Transverse colon (tissue), 4 donors: ENCODE measurements at places on chromosomes 5 and 9. TPM values are rescaled to one million over a fixed set of nuclear protein-coding genes. Genes with fewer than 3 reads are reported as not detected.

Gene AGPAT2
- 305 TPM for total RNA-seq

Gene PCDHA7
- total RNA-seq: 1.4 TPM

Gene LEAP2
- 5.3 TPM for total RNA-seq

Gene FOXD4L3
- total RNA-seq: not detected

Gene KIF3A
- total RNA-seq: 3.0 TPM

Gene ITGA2
- 9.5 TPM for total RNA-seq

Gene CNTNAP3B
- total RNA-seq: 10.2 TPM

Gene DNAJC18
- total RNA-seq: 2.9 TPM

Gene UBAC1
- 69.4 TPM for total RNA-seq

Gene FAXDC2
- total RNA-seq: 42.1 TPM

Gene POU5F2
- total RNA-seq: 1.1 TPM

Gene PPIP5K2
- 64.6 TPM for total RNA-seq

Gene PROB1
- 1.1 TPM for total RNA-seq

Gene IFNB1
- not detected for total RNA-seq

Gene PRRX2
- not detected for total RNA-seq

Gene NXNL2
- total RNA-seq: not detected

Gene INIP
- total RNA-seq: 22.3 TPM

Gene F12
- total RNA-seq: 6.2 TPM

Gene COL15A1
- 51.9 TPM for total RNA-seq

Gene SLC6A19
- total RNA-seq: 2.5 TPM

Gene TMEFF1
- not detected for total RNA-seq

Gene TMOD1
- 4.2 TPM for total RNA-seq

Gene CRAT
- 127 TPM for total RNA-seq

Gene SH3GL2
- total RNA-seq: 0.32 TPM

Gene CTXN3
- not detected for total RNA-seq

Gene C9orf153
- not detected for total RNA-seq

Gene PIGO
- total RNA-seq: 19.1 TPM

Gene FEM1C
- 39.3 TPM for total RNA-seq

Gene PCDHB3
- 0.64 TPM for total RNA-seq

Gene DBH
- not detected for total RNA-seq

Gene FSTL4
- not detected for total RNA-seq

Gene SMIM3
- total RNA-seq: 19.1 TPM

Gene RAB3C
- total RNA-seq: 0.75 TPM

Gene SCGB3A1
- not detected for total RNA-seq

Gene LYSMD3
- 5.6 TPM for total RNA-seq

Gene MARCHF11
- not detected for total RNA-seq

Gene MARCOL
- total RNA-seq: not detected

Gene FOXD4L4
- not detected for total RNA-seq

Gene NDST1
- total RNA-seq: 94.3 TPM

Gene IFNA2
- not detected for total RNA-seq

Gene ZNF366
- total RNA-seq: 0.68 TPM

Gene CKMT2
- total RNA-seq: 3.0 TPM

Gene MRPS2
- total RNA-seq: 37.1 TPM

Gene PCDHB11
- 0.95 TPM for total RNA-seq

Gene PRDM9
- not detected for total RNA-seq

Gene F2R
- total RNA-seq: 0.75 TPM

Gene PCDHGC3
- 15.2 TPM for total RNA-seq

Gene NMUR2
- total RNA-seq: not detected

Gene PCDHGC5
- 2.5 TPM for total RNA-seq
